ENCODE measurements at places on chromosomes 2 and 18. TPM values are rescaled to one million over a fixed set of nuclear protein-coding genes. Genes with fewer than 3 reads are reported as not detected.
A peak's percentile ranks its signal among the peaks of the same experiment; 100 is the strongest.

The UBE2F gene
- 32.4 TPM for total RNA-seq

The NGEF gene
- not detected for total RNA-seq

The FAM161A gene
- total RNA-seq, result 2.5 TPM

The COL4A3 gene
- 18.3 TPM for total RNA-seq

The CLEC4F gene
- total RNA-seq, result not detected

The LBX2 gene
- total RNA-seq, result 0.69 TPM

The ELAC1 gene
- 9.7 TPM for total RNA-seq

DNA sequence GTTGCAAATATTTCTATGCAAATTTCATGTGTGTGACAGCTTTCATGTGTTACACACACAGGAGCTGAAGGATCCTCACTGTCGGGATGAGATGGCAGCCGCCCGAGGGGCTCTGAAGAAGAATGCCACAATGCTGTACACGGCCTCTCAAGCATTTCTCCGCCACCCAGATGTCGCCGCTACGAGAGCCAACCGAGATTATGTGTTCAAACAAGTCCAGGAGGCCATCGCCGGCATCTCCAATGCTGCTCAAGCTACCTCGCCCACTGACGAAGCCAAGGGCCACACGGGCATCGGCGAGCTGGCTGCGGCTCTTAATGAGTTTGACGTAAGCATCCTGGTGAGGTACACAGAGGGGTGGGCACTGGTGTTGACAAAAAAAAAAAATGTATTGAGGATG is 361.2 kb downstream of the CTNNA2 start:
- no peak for DNase-seq

- no peak for DNase-seq
Observed at GRCh38 chr2:200756618-200757321, 54.9 kb upstream of the BZW1 start.

- DNase-seq, result no peak
Observed at GRCh38 chr2:239500574-239501550, 100.0 kb upstream of the HDAC4 start.

GRCh38 chr18:6746386-6746960 is 17.0 kb downstream of the ARHGAP28 start:
- no peak for DNase-seq

GRCh38 chr2:100592226-100592625 is 29.4 kb downstream of the PDCL3 start:
- no peak for DNase-seq

DNA sequence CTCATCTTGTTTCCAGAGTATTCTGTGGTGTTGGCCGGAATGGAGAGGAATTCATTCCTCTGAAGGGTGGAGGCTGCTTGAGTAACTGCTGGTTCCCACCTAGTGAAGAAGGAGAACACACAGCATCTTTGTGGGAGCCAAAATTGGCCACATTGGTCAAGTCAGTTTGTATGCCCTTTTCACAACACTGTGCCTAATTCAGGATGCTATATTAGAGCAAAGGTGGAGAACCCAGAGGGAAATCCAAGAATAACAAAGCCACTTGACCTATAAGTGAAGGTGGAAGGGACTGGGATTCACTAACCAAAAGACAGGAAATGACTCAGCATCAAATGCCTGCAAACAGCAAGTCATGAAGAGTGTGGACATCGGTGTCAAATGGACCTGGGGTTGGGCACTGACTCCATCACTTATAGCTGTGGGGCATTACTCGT is 27.3 kb upstream of the MLPH start:
- DNase-seq, result no peak

DNA sequence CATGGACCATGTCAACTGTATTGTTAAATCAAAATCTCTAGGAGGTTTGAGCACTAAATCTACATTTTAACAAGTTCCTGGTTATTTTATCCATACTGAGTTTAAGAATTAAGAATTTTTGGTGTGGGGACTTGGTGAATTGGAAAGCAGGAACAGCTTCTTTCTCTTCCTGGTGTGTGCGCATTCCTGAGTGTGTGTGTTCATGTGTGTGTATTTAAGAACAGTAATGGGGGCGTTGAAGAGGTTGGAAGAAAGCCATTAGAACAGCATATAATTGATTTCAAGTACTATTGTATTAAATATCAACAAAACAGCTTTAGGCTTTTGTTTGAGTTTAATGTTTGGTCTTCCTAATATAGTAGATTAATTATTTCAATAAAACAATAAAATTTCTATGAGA is 801.3 kb upstream of the ID2 start:
- DNase-seq, result no peak

- DNase-seq, result no peak
Observed at GRCh38 chr2:140718999-140719398, 1411.8 kb downstream of the LRP1B start.

GRCh38 chr2:239832490-239833268 is 192.5 kb downstream of the NDUFA10 start:
- peak; percentile 7 for DNase-seq

- no peak for DNase-seq
Observed at GRCh38 chr2:95015261-95015912, 10.1 kb upstream of the MAL start.

DNA sequence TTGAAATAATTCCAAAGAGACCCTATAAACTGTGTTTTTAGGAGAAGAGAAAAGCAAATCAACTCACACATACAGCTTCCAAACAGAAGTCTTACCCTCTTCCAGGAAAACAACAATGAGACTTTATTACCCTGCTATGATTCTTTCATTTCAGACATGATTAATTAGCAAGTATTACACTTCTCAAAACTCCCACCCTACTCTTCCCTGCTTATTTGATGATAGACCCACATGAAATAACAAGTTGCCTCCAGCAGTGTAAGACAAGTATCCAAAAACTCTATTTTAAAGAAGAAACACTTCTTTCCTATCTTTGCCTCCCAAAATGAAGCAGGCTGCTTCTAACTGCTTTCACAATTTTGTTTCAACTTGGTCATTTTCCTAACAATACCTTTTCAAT is 4.1 kb downstream of the FIGN start:
- no peak for DNase-seq

DNA sequence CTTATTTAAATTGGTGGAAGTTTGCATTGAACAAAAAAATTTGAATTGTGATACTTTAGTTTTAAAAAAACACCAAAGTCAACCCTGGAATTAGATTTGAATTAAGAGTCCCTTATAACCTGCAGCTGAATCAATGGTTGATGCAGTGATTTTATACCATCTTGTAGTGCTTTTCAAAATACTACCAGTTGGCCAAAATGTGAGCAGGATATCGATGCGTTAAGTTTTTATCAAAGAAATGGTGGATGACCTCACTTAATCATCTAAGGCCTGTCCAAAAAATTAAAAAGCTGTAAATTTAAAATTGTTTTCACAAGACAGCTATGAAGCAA is 48.2 kb downstream of the OSBPL6 start:
- DNase-seq, result no peak
